ENCODE measurements at places on chromosomes 6 and 20.

- DNase-seq, result no peak
These were observed 50.8 kb downstream of the SPTLC3 start for GRCh38 chr20:13059398-13060136.

- no peak for DNase-seq
These were observed 200.9 kb downstream of the DLL1 start for GRCh38 chr6:170089963-170090362.

DNA sequence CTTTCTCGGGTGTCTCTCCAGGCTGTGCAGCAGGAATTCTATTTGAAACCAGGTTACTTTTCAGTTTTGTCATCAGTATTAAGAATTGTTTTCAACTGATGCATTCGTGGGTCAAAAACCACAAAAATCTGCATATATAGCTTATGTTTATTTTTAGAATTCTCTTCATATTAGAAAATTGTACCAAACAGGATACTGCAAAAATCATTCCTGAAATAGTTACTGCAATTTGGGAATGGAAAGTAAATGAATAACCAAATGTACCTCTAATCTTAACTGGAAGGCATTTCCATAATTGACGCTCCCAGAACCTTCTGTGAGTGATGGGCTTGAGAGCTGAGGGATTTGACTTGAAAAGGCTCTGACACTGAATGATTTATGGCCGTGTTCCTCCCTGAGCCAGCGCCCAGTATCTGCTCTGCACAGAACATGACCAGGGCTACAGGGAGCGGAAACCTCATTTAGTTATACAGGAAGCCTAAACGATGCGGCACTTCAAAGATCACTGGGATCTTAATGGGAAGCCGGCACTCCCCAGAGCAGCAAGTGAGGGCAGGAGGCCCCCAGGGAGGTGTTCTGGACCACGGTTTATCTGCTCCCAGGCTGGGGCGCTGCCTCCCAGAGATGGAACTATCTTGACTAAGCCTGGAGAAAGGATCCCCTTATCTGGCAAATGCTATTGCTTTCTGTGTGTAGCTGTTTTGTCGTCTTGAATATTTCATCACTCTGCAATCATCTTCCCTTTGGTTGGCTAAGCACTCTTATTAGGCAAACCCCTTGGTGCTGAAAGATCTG lies 446.0 kb downstream of the QKI start:
- DNase-seq, result no peak

DNA sequence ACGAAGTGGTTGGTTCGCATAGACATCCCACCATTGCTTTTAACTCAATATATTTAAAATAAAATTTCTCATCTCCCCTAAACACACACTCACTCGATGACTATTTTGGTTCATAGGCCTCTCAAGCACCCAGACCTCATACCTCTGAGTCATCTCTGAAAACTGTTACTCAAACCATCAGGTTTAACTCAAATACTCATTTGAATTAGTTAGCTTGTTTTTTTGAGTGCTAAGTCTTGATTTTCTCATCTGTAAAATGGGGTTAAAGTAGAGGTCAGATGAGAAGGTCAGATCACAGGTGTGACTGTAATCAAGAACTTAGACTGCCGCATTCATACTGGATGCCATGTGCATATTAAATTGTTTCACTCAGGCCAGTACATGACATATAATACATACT lies 243.9 kb upstream of the TENT5A start:
- no peak for DNase-seq

GRCh38 chr6:130239755-130240154 lies 17.0 kb upstream of the SAMD3 start:
- DNase-seq, result no peak

DNA sequence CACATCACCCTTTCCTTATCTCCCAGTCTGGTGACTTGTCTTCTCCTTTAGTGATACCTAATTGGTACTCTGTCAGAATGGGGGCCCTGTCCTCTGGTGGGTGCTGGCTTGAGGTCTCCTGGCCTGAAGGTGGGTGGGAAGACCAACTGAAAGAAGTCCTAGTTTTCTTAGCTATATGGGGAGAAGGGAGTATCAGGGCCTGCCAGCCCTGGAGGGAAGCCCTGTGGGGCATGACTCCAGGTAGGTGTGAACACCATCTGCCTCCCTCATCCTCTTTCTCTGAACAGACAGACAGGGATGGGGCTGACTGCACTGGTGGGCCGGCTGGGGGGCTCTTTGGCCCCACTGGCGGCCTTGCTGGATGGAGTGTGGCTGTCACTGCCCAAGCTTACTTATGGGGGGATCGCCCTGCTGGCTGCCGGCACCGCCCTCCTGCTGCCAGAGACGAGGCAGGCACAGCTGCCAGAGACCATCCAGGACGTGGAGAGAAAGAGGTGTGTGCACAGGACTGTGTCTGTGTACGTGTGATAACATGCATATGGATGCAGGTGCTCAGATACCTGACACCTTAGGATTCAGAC lies 4.8 kb downstream of the CRIP3 start:
- no peak for DNase-seq

DNA sequence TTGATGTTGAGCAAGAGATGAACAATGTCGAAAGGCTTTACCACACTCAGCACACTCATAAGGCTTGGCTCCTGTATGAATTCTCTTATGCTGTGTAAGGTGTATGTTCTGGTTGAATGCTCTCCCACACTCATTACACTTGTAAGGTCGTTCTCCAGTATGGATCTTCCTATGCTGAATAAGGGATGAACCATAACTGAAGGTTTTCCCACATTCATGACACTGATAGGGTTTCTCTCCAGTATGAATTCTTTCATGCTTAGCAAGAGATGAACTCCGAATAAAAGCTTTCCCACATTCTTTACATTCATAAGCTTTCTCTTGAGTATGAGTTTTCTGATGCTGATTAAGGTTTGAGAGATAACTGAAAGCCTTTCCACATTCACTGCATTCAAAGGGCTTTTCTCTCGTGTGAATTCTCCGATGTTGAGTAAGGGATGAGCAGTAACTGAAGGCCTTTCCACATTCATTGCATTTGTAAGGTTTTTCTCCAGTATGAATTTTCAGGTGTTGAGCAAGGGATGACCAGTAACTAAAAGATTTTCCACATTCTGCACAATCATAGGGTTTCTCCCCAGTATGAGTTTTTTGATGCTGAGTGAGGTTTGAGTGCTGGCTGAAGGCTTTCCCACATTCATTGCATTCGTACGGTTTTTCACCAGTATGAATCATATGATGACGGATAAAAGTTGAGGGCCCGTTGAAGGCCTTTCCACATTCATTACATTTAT lies 21.1 kb downstream of the ZNF184 start:
- DNase-seq, result no peak

GRCh38 chr20:38126932-38127621 lies 38.0 kb downstream of the TGM2 start:
- no peak for DNase-seq

GRCh38 chr20:38406476-38406875 lies 28.7 kb downstream of the SNHG17 start:
- DNase-seq, result no peak

- DNase-seq, result no peak
These were observed 29.6 kb downstream of the MDN1 start for GRCh38 chr6:89789980-89790379.
